ENCODE measurements at places on chromosomes 12 and 14.
A peak's percentile ranks its signal among the peaks of the same experiment; 100 is the strongest.

DNA sequence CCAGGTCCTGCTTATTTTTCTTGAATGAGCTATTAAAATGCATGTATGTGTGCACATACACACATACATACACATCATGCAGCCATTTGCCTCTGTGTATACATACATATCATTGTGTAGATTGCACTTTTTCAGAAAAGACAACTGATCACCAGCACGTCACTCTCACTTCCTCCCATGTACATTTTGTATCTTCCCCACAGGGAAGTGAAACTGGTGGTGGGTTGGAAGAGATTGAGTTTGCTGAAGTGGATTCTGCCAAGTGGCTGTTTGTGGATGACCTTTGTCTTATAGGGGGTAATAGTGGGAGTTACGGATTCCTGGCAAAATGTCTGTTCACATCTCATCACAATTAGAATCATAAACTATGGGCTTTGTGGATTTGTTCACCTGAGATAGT lies 448.6 kb downstream of the RAD51B start:
- no peak for DNase-seq

- DNase-seq = peak; percentile 74
These were observed at the start of gene SGPP1 for GRCh38 chr14:63727736-63728728. Gene SGPP1 (minus strand): TSS chr14:63728065. CDS start chr14:63727944, 121 bp downstream.

- DNase-seq = peak; percentile 55
These were observed at the start of gene PLXNC1 for GRCh38 chr12:94147991-94148738. Gene PLXNC1 (plus strand): TSS chr12:94148577. CDS start chr12:94148972, 395 bp downstream.

- no peak for DNase-seq
These were observed at the start of gene MMP14 for GRCh38 chr14:22836301-22837113. Gene MMP14 (plus strand): TSS chr14:22836585. CDS start chr14:22836818, 233 bp downstream.

DNA sequence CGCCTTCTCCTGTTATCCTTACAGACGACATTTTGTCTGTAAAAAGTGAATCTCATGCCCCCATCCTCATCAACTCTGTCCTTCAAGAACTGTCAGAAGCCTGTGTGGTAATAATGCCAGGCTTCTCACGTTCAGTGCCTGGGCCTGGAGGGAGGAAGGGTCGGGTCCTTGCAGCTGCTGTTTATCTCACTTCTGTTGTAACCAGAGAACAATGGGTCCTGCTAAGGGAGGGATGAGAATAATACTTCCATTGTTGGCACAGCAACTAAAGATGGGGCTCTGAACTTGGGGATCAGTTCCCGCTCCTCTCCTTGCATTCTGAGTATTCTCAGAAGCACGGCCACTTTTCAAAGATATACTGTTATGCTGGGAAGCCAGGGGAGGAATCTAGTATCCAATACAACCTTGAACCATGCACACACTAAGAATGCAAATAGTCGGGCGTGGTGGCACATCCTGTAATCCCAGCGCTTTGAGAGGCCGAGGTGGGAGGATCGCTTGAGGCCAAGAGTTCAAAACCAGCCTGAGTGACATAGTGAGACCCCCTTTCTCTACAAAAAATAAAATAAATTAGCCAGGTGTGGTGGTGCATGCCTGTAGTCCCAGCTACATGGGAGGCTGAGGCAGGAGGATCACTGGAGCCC lies 38.8 kb upstream of the NINJ2 start:
- DNase-seq = no peak

- no peak for DNase-seq
These were observed 41.5 kb downstream of the CHGA start for GRCh38 chr14:92964124-92965109.

DNA sequence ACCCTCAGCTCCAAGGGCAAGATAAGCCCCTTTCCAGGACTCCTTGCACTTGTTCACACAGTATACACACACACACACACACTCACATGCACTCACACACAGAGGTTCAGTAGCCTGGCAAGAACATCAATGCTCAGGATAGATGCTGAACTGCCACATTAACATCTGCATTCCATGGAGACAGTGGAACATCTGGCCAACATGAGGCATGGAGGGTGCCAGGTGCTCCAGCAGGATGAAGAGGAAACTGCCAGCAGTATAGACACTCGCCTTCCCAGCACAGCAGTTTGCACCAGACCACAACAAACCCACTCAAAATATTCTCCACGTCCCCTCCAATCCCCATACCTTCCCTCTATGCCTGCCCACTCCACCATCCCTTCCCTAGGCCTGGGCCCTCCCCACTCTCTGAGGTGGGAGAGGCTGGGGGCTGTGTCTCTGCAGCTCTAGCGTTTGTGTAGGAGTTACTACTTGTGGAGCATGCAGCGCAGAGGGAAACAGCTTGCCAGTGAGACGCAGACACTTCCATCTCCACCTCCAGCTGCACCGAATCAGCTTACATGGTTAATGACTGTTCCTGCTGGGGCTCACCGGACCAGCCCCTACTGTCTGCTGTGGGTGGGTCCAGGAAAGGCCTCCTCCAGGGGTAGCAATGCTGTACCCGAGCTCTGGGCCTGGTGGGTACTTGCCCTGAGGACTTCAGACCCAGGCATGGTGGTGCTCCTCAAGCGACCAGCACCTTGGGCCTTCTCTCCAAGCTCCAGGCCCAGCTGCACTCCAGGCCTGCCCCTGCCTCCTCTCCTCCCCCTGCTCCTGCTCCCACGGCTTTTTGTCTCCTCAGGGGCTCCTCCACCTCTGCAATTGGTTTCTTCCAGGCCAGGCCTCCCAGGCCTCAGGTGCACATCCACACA lies 18.6 kb upstream of the PLEKHG3 start:
- no peak for DNase-seq

- DNase-seq = no peak
These were observed 394.3 kb downstream of the EGLN3 start for GRCh38 chr14:33556382-33557121.

- no peak for DNase-seq
These were observed 43.2 kb downstream of the MLXIP start for GRCh38 chr12:122121745-122122144.

DNA sequence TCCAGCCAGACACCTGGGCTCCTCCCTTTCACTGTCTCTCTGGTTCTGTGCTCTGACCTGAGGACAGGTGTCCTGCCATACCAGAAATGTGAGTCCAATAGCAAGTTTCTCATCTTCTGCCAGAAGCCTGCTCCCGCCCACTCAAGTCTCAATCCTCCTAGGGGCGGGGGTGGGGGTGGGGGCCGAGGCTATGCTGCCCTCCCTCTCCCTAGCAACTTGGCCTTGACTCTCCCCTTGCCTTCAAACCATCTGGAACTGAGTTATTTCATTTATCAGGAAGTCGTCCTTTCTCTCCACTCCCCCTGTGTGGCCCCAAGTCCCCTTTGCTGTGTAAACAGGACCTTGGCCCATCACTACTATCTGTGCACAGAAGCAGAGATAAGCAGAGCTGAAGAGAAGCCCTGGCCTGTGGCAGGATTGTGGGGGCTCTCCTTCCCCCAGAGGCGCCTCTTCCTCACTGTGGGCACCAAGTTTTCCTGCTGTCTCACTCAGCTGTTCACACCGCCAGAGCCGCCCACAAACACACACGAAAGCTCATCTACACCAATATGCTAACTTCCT lies 117.1 kb downstream of the DPF3 start:
- DNase-seq = no peak

DNA sequence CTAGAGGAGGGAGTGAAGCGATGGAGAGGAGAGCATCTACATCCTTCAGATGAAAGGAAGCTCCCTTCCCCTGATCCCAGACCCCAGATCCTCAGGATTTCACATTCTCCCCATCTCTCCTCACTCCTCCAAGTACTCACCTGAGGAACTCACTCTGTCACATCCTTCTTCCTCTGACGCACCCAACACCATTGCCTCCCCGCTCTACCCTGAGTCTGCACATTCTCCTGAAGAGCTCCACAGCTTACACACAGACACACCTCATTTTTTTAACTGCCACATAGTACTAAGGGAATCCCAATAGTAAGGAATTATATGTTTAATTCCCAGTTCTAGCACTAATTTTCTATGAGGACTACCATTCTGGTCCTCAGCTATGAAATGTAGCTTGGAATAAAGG lies 16.3 kb upstream of the METTL17 start:
- no peak for DNase-seq
